Activated T-helper 1 cell treated with anti-CD3 and anti-CD28 coated beads, Interleukin-12 subunit alpha, Interleukin-12 subunit beta, Interleukin-2, Interleukin-4 antibody, amounts not matched to agents 30 ng/mL and 10 ng/mL and 1 ng/mL, durations not matched to agents 14 hours and 24 hours and 36 hours (primary cell): ENCODE measurements at places on chromosomes 7 and 10.

GRCh38 chr10:103951942-103952341 is 15.0 kb upstream of the SLK start:
- DNase-seq = no peak

GRCh38 chr7:75662579-75663301 is 76.0 kb downstream of the HIP1 start:
- DNase-seq = no peak

GRCh38 chr7:139441961-139442360 is 41.5 kb downstream of the KLRG2 start:
- DNase-seq = no peak

DNA sequence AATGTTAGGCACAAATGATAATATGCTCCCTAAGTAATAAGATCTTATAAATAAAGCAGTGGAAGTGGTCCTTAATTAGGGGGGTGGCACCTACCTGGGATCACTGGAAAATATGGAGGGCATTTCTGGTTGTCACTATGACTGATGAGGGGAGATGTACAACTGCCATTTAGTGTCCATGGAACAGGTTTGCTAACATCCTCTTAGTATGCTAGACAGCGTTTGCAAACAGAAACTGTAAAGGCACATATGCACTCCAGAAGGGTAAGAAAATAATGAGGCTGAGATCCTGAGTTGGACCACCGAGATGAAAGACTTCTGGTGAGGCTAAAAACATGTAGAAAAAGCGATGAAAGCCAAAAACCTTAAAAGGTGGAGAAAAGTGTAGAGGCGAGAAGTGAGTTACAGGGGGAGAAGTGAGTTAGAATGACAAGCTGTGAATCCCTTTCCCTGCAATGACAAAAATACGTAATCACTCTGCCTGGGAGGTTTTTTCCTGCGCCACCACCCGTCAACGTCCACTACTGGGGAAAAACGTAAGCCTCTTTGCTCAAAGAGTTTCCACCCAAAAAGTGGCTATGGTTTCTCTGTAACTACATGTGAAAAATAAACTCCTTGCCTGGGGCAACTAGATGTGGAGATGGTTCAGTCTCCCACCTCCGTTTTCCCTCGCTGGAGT is 767 bp downstream of the KRIT1 start:
- DNase-seq = peak; percentile 13

- no peak for DNase-seq
These were observed 12.7 kb downstream of the RAB19 start for GRCh38 chr7:140416560-140416959.

DNA sequence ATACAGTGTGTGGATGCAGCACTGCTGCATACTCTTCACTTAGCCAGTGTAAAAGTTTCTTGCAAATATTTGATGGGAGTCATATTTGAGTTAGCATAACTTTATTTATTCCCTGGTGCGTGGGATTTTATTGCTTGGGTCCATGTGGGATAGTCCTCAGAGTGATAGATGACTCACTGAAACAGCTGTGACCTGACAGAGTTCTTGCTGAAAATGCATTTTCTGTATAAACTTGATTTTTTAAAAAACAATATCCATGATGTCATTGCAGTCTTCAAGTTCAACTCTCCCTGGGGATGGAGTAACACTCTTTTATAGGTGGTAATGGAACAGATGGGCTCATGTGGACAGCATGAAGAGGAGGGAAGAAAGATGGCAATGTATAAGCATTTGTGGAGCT is 310.0 kb downstream of the PPP1R3A start:
- no peak for DNase-seq

DNA sequence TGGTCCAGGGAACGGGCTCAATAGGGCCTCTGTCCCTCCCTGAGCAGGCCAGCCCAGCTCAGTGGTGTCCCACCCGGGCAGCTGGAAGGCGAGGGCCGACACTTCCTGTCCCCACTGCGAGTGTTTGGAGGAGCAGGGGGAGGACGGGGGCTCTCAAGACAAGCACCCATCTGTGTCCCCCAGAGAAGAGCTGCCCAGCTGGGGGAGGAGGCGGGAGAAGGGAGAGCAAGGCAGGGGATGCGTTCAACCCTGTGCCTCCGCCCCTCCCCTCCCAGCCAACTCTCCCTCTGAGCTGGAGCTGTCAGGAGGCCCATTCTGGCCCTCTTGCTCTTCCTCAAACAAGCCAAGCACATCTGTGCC is 35.7 kb downstream of the ZCCHC24 start:
- no peak for DNase-seq

GRCh38 chr10:24006741-24007140 is 202.2 kb upstream of the KIAA1217 start:
- DNase-seq = no peak

DNA sequence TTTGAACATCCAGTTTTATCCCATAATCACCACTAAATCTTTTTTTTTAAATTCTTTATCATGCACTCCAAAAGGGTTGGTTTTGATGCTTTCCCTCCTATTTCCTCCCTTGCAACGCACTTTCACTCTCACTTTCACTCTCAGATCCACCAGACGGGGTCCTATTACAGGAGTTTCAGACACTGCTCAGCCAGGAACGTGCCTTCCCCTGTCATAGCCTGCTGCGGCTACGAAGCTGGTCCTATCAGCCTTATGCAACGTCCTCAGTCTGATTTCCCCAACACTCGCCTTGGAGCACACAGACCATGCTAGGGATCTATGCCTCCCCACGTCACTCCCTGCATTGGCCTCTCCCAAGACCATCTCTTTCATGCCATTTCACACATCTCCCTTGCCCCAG is 23.4 kb downstream of the ZPBP start:
- no peak for DNase-seq

GRCh38 chr7:9978106-9979064 is 995.3 kb upstream of the PHF14 start:
- no peak for DNase-seq

GRCh38 chr10:78314651-78315050 is 281.0 kb downstream of the RPS24 start:
- no peak for DNase-seq

GRCh38 chr7:114073701-114074100 is 154.9 kb upstream of the PPP1R3A start:
- DNase-seq = no peak

DNA sequence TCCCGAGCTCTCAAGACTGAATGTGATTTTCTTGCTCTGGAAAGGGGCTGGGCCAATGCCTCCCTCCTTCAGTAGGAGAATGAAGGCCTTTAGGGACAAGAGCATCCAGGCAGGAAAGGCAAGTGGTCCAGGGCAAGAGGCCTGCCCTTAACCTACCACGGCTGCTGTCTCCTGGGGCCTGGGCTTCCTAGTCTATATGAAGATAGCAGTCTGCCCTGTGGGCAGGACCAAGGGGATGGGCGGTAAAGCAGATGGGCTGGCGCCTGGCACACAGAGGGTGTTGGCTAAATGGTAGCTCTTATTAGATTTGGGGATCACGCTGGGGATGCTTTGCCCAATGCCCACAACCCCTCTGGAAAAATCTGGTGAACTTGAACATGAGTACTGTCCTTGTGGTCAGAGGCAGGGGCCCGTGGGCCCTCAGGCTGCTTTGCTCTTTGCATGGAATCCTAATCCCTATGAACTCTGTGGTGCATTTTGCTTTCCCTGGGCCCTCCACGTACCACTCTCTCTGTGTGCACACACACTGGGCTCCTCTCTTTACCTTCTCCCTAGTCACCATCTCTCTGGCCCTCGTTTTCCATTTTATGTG is 20.3 kb downstream of the CHAT start:
- DNase-seq = no peak

GRCh38 chr7:103391976-103392375 is 44.5 kb downstream of the PSMC2 start:
- DNase-seq = no peak

GRCh38 chr10:28676326-28676967 is 874 bp upstream of the BAMBI start:
- no peak for DNase-seq

DNA sequence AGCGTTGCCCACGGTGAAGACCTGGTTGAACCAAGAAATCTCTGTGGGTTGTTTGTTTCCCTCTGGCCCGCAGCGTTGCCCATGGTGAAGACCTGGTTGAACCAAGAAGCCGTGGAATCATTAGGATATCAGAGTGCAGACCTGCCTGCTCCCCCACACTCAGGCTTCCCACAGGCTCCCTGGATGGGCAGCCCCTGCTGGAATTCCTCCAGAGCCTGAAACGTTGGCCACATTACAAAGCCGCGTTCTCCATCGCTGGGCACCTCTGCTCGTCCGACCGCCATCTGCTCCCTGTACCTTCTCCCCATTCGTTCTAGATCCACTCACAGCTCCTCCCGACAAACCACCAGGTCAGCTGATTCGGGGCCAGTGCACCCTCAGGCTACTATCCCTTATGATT is 266.9 kb upstream of the SHH start:
- no peak for DNase-seq

GRCh38 chr10:47147186-47147585 is 152.8 kb upstream of the GDF10 start:
- DNase-seq = no peak

GRCh38 chr7:142140401-142140959 is 29.0 kb downstream of the MGAM2 start:
- DNase-seq = no peak

GRCh38 chr7:80671744-80672143 is 33.3 kb downstream of the CD36 start:
- no peak for DNase-seq

- DNase-seq = no peak
These were observed 285.6 kb upstream of the POM121L12 start for GRCh38 chr7:52749880-52750279.

DNA sequence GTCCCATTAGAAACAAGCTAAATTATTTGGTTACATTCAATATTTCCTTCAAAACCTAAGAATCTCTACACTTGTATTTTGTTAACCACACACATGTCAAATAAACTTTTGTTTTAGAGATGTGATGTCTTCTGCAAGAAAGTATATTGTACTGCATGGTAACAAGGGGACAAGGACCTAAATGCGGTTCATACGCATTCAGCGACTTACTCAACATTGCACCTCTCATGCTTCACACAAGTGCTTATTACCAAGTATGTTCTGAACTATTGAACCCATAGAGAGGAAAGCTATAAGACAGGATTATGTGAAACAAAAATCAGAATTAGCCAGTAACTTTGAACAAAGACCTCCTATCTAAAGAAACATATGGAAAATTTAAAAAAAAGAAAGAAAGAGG is 68.3 kb downstream of the CREB5 start:
- DNase-seq = no peak

GRCh38 chr10:17626656-17627055 is 9.5 kb upstream of the HACD1 start:
- DNase-seq = no peak

DNA sequence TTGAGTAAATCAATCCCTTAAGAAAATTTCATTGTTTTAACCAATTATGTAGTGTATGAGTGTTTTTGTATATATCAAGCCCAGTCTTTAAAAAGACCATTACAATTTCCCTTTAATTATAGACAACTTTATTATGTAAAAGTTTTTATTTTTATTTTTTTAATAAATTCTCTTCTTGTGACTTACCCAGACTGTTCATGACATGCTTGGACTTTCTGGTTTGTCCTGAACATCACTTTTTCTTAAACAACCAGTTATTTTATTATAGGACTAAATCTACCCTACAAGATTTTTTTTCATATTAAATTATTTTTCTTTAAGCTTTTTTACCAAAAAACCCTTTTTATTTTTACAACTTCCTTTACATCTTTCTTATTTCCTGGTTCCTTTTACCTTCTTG is 410.4 kb downstream of the ATRNL1 start:
- no peak for DNase-seq

DNA sequence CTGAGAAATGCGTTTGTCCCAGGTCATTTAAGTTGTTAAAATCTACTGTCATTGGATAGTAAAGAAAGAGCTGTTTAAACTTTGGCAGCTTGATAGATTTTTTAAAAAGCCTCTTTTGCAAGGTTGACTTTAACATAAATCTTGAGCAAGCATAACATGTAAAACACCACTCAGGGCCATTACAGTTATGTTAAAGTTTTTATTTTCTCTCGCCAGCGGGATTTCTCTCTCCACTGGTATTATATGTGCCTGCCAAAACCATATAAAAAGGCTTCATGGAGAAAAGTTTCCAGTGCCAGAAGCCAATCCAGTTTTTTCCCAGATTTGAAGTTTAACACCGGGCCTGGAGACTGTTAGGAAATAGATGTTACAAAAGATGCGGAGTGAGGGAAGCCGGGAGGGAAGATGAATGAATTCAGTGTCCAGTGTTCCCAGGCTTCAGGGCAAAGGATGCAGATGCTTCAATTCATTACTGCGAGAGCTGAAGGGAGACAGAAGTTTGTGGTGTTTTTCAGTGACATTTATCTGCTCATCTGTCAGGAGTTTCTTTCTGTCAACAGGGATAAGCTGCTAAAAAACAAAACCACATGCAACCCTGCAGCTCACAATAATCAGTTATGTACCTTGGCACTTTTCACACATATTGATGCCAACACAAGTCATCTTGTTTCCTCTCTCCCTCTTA is 155.5 kb downstream of the SPAG6 start:
- DNase-seq = no peak
